Keratinocyte (primary cell): ENCODE measurements at places on chromosomes 5 and 9.

- H3K36me3 ChIP-seq, result no peaks in the 10 kb centered on the region
- DNase-seq, result no peak
- H3K4me3 ChIP-seq, result no peak overlapping the region
- no peak overlapping the region for H3K27ac ChIP-seq
Observed at GRCh38 chr9:131754846-131755245, 15.0 kb upstream of the RAPGEF1 start.

DNA sequence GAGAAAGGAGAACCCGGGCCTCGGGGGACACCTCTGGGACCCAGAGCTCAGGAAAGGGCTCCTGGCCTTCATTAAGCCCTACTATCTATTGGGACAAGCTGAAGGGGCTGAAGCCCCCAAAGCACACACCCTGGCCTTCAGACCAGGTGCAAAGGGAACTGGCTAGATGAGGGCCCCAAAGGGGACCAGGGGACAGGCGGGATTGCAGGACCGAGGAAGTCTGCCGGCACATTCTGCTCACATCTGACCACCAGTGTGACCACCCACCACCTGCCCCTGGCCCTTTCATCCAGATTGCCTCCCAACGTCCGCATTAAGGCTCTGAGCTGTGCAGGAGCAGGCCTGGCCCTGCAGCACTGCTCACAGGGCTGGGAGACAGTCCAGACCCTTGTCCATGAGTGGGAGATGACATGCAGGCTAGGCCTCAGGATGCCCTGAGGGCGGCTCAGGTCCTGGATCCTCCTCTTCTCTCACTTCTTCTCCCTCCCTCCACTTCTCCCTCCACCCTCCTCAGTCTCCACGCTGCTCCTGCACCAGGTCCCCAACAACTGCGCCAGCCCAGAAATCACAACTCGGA, 19.2 kb downstream of the PSD2 start:
- H3K36me3 ChIP-seq, result no peaks in the 10 kb centered on the region
- peaks cover 3% of the 10 kb centered on the region for H3K27me3 ChIP-seq
- no peak for DNase-seq

GRCh38 chr5:89036704-89037489, 153.9 kb upstream of the MEF2C start:
- peaks cover 4% of the 10 kb centered on the region for H3K4me1 ChIP-seq
- no peaks in the 10 kb centered on the region for H3K36me3 ChIP-seq
- peak overlapping the region; percentile 30 for H3K27ac ChIP-seq
- H3K27me3 ChIP-seq, result no peaks in the 10 kb centered on the region
- no peak for DNase-seq
- H3K4me3 ChIP-seq, result no peak overlapping the region

DNA sequence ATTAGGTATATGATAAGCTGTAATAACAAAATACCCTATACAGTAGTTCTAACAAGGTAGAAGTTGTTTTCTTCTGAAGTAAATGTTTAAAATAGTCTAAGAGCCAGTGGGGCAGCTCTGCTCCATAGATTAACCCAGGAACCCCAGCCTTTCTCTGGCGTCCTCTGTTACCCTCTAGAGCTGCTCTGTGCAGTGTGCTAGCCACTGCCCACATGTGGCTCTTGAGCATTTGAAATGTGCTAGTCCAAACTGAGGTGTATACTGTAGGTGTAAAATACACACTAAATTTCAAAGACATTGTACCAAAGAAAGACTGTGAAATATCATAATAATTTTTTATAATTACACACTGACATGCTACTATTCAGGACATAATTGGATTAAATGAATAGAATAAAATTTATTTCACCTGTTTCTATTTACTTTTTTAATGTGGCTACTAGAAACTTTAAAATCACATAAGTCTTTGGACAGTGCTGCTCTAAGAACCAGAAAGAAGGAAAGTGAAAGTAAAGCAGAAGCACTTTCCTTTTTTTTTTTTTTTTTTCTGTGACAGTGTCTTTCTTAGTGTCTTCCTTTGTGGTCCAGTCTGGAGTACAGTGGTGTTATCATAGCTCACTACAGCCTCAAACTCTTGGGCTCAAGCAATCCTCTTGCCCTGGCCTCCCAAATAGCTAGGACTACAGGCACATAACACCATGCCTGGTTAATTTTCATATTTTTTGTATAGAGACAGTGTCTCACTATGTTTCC, 39.3 kb downstream of the RAI14 start:
- no peak for DNase-seq
- no peak overlapping the region for H3K4me3 ChIP-seq
- H3K4me1 ChIP-seq, result peaks cover 22% of the 10 kb centered on the region
- peaks cover 1% of the 10 kb centered on the region for H3K36me3 ChIP-seq
- no peak overlapping the region for H3K27ac ChIP-seq
- no peaks in the 10 kb centered on the region for H3K27me3 ChIP-seq

GRCh38 chr5:118902656-118903438, 85.5 kb downstream of the DTWD2 start:
- H3K27me3 ChIP-seq, result no peaks in the 10 kb centered on the region
- H3K4me3 ChIP-seq, result no peak overlapping the region
- H3K4me1 ChIP-seq, result no peaks in the 10 kb centered on the region
- H3K36me3 ChIP-seq, result no peaks in the 10 kb centered on the region
- H3K27ac ChIP-seq, result no peak overlapping the region
- DNase-seq, result no peak

GRCh38 chr5:17317473-17317872, 100.0 kb downstream of the BASP1 start:
- H3K4me1 ChIP-seq, result peaks cover 28% of the 10 kb centered on the region
- DNase-seq, result no peak
- no peak overlapping the region for H3K4me3 ChIP-seq
- no peaks in the 10 kb centered on the region for H3K36me3 ChIP-seq
- H3K27ac ChIP-seq, result no peak overlapping the region
- H3K27me3 ChIP-seq, result no peaks in the 10 kb centered on the region

DNA sequence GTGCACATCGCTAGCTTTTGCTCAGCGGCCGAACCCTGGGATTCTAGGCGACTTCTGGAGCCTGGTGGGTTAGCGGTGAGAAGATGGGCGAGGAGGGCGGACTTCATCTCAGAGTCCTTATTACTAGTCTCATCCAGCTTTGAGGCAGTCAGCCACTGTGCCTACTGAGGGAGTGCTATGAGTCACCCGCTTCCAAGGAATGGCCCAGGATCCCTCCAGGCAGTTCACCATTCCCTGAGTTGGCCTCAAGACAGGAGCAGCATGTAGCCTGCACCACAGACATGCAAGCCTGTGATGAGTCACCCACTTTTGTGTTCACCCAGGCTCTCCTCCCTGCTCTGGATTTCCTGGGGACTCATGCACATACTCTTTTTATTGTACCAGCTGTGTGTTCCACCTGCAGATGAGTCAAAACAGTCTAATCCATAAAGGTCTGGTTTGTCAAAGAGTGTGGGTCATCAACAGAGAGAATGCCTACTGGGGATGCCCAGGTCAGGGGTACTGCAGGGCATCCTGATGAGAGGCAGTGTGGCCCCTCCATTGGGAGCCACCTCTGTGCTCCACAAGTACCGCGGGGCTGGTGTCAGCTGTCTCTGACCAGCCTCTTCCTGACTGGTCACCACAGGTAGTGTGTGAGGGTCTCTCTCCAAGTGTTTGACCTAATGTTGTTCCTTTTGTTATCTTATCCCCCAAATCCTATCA, 20.2 kb downstream of the SLC22A5 start:
- H3K4me3 ChIP-seq, result no peak overlapping the region
- peaks cover 19% of the 10 kb centered on the region for H3K36me3 ChIP-seq
- H3K4me1 ChIP-seq, result peaks cover 60% of the 10 kb centered on the region
- H3K27ac ChIP-seq, result peak overlapping the region; percentile 82

GRCh38 chr5:97065475-97065874, 76.9 kb downstream of the LIX1 start:
- H3K4me1 ChIP-seq, result no peaks in the 10 kb centered on the region
- H3K4me3 ChIP-seq, result no peak overlapping the region
- H3K27ac ChIP-seq, result no peak overlapping the region
- no peak for DNase-seq
- no peaks in the 10 kb centered on the region for H3K36me3 ChIP-seq

DNA sequence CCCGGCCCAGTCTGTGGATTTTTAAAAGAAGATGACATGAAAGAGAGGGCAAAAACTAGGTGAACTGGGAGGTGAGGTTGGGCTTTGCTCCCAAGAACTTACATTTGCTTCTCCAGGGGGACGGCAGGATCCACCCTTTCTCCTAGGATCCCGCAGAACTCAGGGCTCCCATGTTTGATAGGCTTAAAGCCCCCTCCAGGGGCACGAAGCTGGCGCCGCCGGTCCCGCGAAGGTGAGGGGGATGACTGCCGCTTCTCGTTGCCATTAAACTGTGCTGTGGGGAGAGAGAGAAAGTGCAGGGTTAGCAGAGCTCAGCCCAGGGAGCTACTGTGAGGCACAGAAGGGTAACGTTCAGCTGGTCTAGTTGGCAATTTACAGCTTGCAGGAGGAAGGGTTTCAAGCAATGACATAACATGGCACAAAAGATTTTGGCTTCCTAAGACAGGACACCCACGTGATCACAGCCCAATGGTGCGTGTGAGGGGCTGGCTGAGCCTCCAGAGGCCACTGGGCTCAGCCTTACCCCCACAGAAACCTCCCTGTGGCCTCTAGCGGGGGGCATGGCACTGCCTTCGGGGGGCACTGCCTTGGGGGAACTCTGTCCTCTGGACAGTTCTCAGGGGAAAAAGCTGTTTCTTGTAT, 52.0 kb upstream of the SLC25A51 start:
- no peak overlapping the region for H3K4me3 ChIP-seq
- no peak overlapping the region for H3K27ac ChIP-seq
- H3K36me3 ChIP-seq, result peaks cover 21% of the 10 kb centered on the region
- DNase-seq, result no peak
- peaks cover 30% of the 10 kb centered on the region for H3K4me1 ChIP-seq

GRCh38 chr5:64489857-64490256, 16.0 kb upstream of the RGS7BP start:
- no peaks in the 10 kb centered on the region for H3K27me3 ChIP-seq
- DNase-seq, result no peak
- H3K27ac ChIP-seq, result no peak overlapping the region
- H3K4me1 ChIP-seq, result no peaks in the 10 kb centered on the region
- H3K36me3 ChIP-seq, result no peaks in the 10 kb centered on the region
- H3K4me3 ChIP-seq, result no peak overlapping the region

DNA sequence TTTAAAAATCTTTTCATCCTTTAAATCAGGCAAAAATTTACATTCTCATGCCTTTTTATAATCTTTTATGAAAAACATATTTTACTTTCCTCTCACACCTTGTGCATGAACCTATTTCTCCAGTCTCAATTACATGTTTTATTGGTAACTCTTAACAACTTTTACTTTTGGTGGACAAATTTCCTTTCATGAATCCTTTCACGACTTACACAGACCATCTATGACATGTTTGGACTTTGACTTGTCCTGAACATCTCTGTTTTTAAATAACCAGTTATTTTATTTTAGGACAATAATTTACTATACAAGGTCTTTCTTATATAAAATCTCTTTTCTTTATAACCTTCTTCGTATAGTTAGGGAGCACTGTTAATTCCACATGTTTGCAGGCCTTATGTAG, 26.5 kb upstream of the MTMR12 start:
- DNase-seq, result no peak
- no peaks in the 10 kb centered on the region for H3K36me3 ChIP-seq
- no peaks in the 10 kb centered on the region for H3K4me1 ChIP-seq
- no peaks in the 10 kb centered on the region for H3K27me3 ChIP-seq
- H3K4me3 ChIP-seq, result no peak overlapping the region

- no peak for DNase-seq
- no peak overlapping the region for H3K27ac ChIP-seq
- no peaks in the 10 kb centered on the region for H3K36me3 ChIP-seq
- H3K27me3 ChIP-seq, result no peaks in the 10 kb centered on the region
- no peak overlapping the region for H3K4me3 ChIP-seq
Observed at GRCh38 chr9:79674052-79674777, 102.5 kb downstream of the TLE4 start.

DNA sequence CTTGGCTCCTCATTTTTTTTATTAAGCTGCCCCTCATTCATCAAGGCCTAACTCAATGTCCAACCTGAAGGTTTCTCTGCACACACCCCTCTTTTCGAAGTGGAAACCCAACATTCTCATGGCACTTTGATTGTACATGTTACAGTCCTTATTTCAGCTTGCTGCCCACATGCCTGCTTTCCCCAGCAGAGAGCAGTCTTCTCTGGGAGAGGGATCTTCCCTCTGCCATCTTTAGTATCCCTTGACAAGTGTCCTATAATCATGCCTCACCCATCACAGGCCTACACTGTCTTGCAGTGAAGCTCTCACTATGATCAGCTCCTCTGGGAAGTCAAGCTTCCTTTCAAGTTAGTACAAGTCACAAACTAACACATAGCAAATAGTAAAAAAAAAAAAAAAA, 175.1 kb downstream of the ACER2 start:
- H3K27ac ChIP-seq, result no peak overlapping the region
- DNase-seq, result no peak
- no peak overlapping the region for H3K4me3 ChIP-seq
- H3K27me3 ChIP-seq, result peaks cover 8% of the 10 kb centered on the region
